Motor neuron (in vitro differentiated cells): ENCODE measurements at places on chromosomes 7 and 10.

DNA sequence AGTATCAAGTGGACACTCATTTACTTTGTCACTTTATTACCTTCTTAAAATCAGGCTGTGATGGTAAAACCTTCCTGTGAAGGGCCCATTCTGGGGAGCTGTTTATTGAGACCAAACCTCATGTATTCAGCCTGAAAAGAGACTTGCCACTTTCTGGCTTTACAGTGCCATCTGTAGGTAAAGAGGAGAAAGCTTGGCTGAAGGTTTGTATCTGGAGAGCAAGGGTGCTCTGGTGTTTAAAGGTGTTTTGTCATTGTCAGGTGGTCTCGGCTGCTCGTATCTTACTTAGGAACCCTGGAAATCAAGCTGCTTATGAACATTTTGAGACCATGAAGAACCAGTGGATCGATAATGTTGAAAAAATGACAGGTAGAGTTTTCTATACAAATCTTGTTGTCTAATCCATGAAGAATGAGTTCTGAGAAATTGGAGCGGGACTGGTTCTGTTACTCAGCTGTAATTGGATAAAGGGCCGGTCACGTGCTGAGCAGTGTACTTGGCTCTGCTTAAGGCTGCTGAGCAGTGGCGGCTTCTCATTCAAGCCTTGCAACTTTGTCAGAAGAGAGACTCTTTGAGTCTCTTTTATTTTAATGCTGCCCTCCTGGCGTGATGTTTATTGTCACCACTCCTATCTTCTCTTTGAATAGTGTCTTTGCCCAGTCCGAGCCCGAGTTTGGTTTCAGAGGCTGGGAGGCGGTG, 46.9 kb downstream of the AP3M1 start:
- ATAC-seq, result no peak

DNA sequence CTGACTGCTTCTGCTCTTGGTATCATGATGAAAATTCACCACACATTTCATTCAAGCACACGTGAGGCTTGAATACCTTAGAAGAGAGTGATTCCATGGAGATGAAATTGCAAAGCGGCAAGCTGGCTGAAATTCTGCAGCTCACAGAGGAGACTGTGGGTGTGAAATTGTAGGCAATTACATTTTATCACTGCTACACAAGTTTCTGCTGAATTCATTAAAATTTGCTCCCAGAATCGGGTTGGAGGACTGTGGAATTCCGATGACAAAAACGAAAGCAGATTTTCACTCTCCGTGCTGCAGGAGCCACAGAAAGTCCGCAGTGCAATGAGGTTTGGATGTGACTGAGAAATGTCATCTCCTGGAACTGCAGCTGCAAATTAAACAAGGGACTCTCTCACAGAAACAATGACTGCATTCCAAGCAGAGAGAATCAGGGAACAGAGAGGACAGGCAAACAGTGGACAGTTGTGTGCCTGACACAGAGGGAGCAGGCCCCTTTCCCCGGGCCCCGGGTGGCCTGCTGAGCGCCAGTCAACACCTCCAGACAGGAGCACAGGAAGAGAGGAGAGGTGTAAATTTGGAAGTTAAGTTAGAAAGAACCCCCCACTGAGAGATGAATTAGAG, 109.1 kb downstream of the C10orf90 start:
- ATAC-seq, result peak; percentile 79

DNA sequence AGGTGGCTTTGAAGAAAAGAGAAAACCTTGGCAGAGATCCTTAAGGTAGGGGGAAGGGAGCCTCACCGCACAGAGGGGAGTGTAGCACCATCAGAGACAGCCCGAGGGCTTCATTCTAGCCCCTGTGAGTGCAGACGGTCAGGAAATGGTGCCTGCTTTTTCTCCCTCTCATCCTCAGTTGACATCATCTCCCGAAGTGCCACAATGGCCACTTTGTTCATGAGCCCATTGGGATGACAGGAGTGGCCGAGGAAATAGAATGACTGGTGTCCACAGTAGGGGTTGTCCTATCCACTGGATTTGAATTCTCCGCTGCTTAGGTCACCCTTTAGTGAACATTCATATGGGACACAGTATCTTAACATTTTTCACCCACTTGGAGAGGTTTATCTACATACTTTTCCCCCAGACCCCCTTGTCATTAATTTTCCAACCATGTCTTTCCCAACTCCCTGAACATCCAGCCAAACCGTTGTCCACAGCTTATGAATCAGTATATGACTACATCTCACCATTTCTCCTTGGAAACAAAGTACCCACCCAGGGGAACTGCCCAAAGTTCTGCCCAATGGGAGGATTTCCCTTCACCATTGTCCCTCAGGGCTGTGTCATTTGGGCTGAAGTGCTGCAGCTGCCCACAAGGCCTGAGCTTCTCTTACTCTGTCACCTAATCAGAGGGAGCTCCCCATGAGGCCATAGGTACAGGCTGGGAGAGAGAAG, 108.8 kb downstream of the ADCY1 start:
- ATAC-seq, result no peak

GRCh38 chr7:84134169-84134568, 60.4 kb downstream of the SEMA3A start:
- ATAC-seq, result no peak

DNA sequence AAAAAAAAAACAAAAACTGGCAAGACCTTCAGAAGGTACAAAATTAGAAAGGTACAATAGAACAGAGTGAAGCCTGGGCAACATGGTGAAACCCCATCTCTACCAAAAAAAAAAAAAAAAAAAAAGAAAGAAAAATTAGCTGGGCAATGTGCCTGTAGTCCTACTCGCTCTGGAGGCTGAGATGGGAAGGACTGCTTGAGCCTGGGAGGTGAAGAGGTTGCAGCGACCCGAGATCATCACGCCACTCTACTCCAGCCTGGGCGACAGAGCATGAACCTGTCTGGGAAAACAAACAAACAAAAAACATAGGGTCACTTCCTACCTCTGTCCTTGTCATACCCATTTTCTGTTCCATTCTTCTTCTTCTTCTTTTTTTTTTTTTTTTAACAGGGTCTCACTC, 45.6 kb upstream of the DLG5 start:
- ATAC-seq, result no peak

GRCh38 chr10:62529396-62529795, 155.2 kb downstream of the ZNF365 start:
- no peak for ATAC-seq

DNA sequence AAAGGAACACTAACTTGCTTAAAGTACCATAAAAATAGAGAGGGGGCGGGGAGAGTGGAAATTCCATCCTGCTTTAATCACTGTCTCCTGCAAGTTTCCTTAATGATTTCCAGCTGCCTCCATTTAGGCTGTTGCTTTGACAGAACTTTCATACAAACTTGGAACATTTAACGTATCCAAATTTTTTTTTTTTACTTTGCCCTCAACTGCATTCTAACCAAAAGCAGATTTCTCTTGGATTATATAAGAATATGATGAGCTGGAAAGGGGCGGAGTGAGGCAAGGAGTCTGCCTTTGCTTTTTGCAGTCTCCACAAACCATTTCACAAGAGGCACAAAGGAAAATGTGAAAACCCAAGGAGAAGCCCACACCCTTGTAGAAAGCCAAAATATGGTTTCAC, 46.6 kb upstream of the COL1A2 start:
- no peak for ATAC-seq

- no peak for ATAC-seq
These were observed 541.0 kb upstream of the ADARB2 start for GRCh38 chr10:2278363-2278762.
